B cell (primary cell): ENCODE measurements at places on chromosomes 11 and 22. TPM values are rescaled to one million over a fixed set of nuclear protein-coding genes. Genes with fewer than 3 reads are reported as not detected.

The MPZL2 gene
- polyA plus RNA-seq: 0.10 TPM in 1 of 2 replicates, not detected in the other

The LGR4 gene
- 0.92 and 1.9 TPM in 2 replicates for polyA plus RNA-seq

The TMEM218 gene
- polyA plus RNA-seq: 26.1 and 31.7 TPM in 2 replicates

The OR52N4 gene
- 10.3 and 12.2 TPM in 2 replicates for polyA plus RNA-seq

The CDC42EP2 gene
- 0.69 TPM in 1 of 2 replicates, not detected in the other for polyA plus RNA-seq

The FAM180B gene
- 0.06 TPM in 1 of 2 replicates, not detected in the other for polyA plus RNA-seq

The GLB1L2 gene
- 0.27 and 0.31 TPM in 2 replicates for polyA plus RNA-seq

The BARX2 gene
- polyA plus RNA-seq: not detected in 2 replicates

The FGF19 gene
- not detected in 2 replicates for polyA plus RNA-seq

The TIMP3 gene
- polyA plus RNA-seq: not detected in 2 replicates

The KCNQ1 gene
- polyA plus RNA-seq: 15.3 and 21.5 TPM in 2 replicates

The PVALB gene
- not detected in 2 replicates for polyA plus RNA-seq

The EFEMP2 gene
- 13.3 and 14.7 TPM in 2 replicates for polyA plus RNA-seq

The APOBEC3H gene
- 1.2 and 1.4 TPM in 2 replicates for polyA plus RNA-seq

The OR2D2 gene
- not detected in 2 replicates for polyA plus RNA-seq

The BDNF gene
- polyA plus RNA-seq: not detected in 2 replicates

The C11orf54 gene
- polyA plus RNA-seq: 9.2 and 13.1 TPM in 2 replicates

The PGA5 gene
- not detected in 2 replicates for polyA plus RNA-seq

The EML3 gene
- polyA plus RNA-seq: 128 and 170 TPM in 2 replicates

The GAB4 gene
- polyA plus RNA-seq: not detected in 2 replicates

The MS4A12 gene
- polyA plus RNA-seq: not detected in 2 replicates

The OR8H3 gene
- polyA plus RNA-seq: not detected in 2 replicates

The FGF4 gene
- polyA plus RNA-seq: not detected in 2 replicates

The SPTBN2 gene
- 1.2 and 2.1 TPM in 2 replicates for polyA plus RNA-seq

The CXCR5 gene
- polyA plus RNA-seq: 125 and 163 TPM in 2 replicates

The ANO3 gene
- polyA plus RNA-seq: not detected in 2 replicates

The OR52I2 gene
- polyA plus RNA-seq: not detected in 2 replicates

The SELENOM gene
- 29.9 and 43.3 TPM in 2 replicates for polyA plus RNA-seq

The OR51E1 gene
- polyA plus RNA-seq: not detected in 2 replicates

The C11orf91 gene
- not detected in 2 replicates for polyA plus RNA-seq

The CTSF gene
- polyA plus RNA-seq: 14.6 and 16.6 TPM in 2 replicates

The OR51B2 gene
- not detected in 2 replicates for polyA plus RNA-seq

The GALR3 gene
- polyA plus RNA-seq: not detected in 2 replicates

The OR5J2 gene
- not detected in 2 replicates for polyA plus RNA-seq

The CRYBB3 gene
- not detected in 2 replicates for polyA plus RNA-seq

The PGM2L1 gene
- polyA plus RNA-seq: 1.4 and 1.6 TPM in 2 replicates
